SJSA1 (cell line): ENCODE measurements at places on chromosomes 16 and 17.

DNA sequence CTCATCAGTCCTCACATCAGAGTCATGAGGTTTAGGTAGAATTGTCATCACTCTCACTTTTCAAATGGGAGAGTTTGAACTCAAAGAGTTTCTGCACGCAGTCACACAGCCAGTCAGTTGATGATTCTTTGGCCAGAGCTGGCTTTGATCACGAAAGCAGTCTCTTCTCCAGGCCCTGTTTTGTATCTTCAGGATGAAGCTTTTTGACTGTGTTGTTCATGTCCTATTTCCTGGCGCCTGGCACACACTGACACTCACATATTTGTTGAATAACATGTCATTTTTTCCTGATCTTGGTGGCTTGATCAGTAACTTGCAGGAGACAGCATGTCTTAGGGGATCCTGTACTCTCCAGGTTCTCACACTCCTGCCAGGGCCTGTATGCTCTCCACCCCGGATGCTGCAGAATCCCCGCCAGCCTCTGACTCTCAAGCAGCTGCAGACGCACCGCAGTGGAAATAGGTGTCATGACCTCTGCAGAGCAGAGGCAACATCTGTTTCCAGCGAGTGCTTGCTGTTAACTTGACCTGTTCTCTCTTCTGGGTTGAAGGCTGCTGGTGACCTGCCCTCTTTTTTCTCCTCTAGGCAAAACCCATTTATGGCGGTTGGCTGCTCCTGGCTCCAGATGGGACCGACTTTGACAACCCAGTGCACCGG, 33.0 kb downstream of the MPRIP start:
- no peak for DNase-seq

- no peak for DNase-seq
Observed at GRCh38 chr17:70869402-70870085, 700.2 kb downstream of the KCNJ2 start.

- peak; percentile 39 for DNase-seq
Observed at GRCh38 chr17:29918922-29919856, 10.8 kb downstream of the SSH2 start.

- DNase-seq = no peak
Observed at GRCh38 chr16:58127634-58128033, 1.5 kb downstream of the CFAP20 start.

- peak; percentile 69 for DNase-seq
Observed at GRCh38 chr17:80260791-80261158, at the start of gene RNF213. RNF213 (plus strand) TSS chr17:80260852; CDS start chr17:80263682, 2,830 bp downstream.

DNA sequence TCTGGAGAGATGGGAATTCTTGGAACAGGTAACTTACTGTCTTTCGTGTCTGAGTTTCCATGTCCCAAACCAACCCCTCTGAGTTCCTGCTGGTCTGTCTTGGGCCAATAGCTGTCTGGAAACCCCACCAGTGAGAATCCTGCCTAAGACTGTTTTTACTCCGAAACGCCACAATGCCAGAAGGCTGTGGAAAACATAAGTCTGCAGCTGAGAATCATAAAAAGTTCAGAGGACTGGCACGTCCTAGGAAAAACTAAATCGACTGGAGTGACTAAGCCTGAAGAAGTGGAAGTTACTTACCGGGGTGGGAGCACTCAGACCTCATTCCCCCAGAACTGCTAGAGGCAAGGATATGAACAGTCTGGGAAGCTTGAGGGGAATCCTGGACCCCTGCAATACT, 13.3 kb downstream of the LRRC75A start:
- DNase-seq = no peak

DNA sequence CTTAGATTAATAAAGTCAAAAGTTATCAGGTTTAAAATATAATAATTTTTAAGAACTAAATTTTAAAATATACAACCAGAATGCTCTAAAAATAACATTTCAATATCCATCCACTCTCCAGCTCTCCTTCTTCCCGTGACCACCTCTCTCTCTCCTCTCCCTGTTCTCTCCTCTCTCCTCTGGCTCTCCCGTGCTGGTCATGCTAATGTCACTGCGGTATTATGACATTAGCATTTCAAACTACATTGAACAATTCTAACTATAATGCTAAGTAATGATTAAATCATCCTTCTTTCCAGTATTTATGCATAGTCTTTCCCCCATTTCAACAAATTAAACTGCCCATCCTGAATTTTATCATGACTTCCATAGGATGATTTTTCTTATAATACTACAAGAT, 154.7 kb downstream of the CEP112 start:
- DNase-seq = no peak

- no peak for DNase-seq
Observed at GRCh38 chr17:73156887-73157520, 7.8 kb upstream of the SSTR2 start.

GRCh38 chr17:49130891-49131290, 1.7 kb upstream of the B4GALNT2 start:
- no peak for DNase-seq

GRCh38 chr17:81807839-81808238, 3.9 kb downstream of the GCGR start:
- no peak for DNase-seq

GRCh38 chr17:78412403-78412802, 34.0 kb downstream of the PGS1 start:
- DNase-seq = no peak

DNA sequence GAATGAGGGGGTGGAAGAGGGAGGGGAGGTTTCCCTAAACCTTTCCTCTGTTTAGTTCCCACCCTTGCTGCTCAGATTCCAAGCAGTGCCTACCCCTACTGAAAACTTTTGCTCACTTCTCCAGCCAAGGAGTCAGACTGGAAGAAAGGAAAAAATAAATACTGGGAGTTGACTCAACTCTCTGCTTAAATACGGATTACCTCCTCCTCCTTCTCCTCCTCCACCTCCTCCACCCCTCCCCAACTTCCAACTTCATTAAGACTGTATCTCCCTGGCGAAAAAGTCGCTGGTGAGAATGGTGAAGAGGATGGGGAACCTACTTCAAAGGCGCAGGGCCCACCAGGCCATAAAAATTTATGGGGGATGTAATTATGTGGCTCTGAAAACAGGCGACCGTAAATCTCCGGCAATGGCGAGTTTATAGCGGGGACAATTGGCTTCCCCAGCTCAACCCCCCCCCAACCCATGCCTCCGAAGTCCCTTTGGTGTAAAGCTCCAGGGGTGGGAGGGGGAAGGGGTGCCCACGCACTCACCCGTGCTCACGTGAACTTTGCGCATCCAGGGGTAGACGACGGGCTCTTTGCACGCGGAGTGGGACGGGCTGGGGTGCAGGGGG, 712 bp downstream of the HOXB4 start:
- DNase-seq = peak; percentile 47

DNA sequence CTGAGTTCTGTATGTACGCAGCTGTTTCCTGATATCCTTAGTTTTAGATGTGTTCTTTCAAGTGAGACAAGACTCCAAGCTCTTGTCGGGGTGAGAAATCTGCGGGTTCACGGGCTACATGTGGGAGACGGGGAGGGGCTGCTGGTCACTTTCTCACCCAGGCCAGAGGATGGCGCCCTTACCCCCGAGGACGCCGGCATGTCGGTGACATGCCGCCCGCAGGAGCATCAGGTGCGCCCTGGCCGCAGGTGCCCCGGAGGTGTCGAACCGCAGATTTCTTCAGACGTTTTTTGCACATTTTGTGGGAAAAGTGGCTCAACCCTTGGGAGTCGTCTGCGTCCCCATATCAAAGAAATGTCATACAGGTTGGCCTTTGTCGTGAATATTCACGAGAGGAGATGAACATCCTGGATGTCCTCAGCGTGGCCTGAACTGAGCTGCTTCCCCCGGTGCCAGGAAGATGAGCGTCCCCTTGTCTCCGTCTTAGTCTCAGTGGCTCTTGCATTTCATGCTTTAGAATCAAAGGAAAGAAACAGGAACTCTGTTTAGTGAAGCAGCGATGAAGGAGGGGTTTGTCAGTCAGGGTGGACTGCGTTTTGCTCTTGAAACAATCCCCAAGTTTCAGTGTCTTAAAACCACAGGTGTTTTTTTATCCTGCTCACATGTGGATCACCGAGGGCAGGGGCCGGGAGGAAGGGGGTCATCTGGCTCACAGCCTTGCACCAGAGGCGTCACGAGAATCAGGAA, 75.4 kb upstream of the ZNF750 start:
- no peak for DNase-seq

- no peak for DNase-seq
Observed at GRCh38 chr17:41518789-41519449, at the start of gene KRT15. KRT15 (minus strand) TSS chr17:41518890; CDS start chr17:41518827, 63 bp downstream.

GRCh38 chr17:41733348-41734138, 900 bp downstream of the HAP1 start:
- no peak for DNase-seq

GRCh38 chr17:2385240-2386210, 15.3 kb downstream of the MNT start:
- DNase-seq = no peak

GRCh38 chr17:18257268-18257981, 1.1 kb downstream of the FLII start:
- no peak for DNase-seq

DNA sequence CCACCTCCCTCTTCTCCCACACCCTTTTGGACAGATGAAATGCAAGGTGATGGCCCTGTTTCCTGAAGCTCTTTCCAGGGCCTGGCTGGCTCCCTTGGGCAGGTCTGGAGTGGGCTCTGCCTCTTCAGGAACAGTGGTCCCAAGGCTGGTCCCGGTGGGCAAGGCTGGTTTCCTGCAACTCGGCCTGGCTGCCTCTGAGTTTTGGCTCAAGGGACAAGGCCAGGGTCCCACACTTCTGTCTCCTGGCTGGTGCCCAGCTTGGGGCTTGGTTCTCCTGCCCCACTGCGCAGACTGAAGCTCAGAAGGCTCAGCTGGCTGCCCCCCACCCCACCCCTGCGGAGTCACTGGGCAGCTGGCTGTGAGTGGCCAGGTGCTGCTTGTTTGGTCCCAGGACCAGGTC, 3.8 kb upstream of the ACTG1 start:
- no peak for DNase-seq

- no peak for DNase-seq
Observed at GRCh38 chr16:28494121-28494851, at the start of gene APOBR. APOBR (plus strand) TSS chr16:28494643; CDS start chr16:28494682, 39 bp downstream.

DNA sequence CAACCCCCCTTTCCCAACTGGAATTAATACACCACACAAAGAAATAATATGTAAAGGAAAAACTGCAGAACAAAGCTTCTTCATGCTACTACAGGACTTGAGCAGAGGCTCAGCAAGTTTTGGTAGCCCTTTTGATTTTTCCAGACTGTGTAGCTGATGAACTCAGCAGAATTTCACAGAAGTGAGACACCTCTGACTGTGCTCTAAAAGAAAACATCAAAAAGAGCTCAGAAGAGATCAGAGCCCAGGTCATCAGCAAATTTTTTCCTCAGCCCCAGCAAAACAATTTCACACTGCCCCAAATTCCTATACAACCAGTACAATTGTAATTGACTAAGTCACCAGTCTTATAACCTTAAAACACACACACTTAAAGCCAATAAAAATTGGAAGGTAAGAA, 38.0 kb downstream of the TTC19 start:
- no peak for DNase-seq

- DNase-seq = no peak
Observed at GRCh38 chr16:2237493-2238149, 1.4 kb downstream of the DNASE1L2 start.

GRCh38 chr17:39104657-39105056, 46.8 kb downstream of the PLXDC1 start:
- no peak for DNase-seq

GRCh38 chr17:51103451-51103850, 17.2 kb downstream of the SPAG9 start:
- peak; percentile 16 for DNase-seq

GRCh38 chr17:56771975-56772374, 61.7 kb downstream of the C17orf67 start:
- DNase-seq = no peak

GRCh38 chr16:57679767-57680482, 11.8 kb downstream of the ADGRG3 start:
- no peak for DNase-seq

DNA sequence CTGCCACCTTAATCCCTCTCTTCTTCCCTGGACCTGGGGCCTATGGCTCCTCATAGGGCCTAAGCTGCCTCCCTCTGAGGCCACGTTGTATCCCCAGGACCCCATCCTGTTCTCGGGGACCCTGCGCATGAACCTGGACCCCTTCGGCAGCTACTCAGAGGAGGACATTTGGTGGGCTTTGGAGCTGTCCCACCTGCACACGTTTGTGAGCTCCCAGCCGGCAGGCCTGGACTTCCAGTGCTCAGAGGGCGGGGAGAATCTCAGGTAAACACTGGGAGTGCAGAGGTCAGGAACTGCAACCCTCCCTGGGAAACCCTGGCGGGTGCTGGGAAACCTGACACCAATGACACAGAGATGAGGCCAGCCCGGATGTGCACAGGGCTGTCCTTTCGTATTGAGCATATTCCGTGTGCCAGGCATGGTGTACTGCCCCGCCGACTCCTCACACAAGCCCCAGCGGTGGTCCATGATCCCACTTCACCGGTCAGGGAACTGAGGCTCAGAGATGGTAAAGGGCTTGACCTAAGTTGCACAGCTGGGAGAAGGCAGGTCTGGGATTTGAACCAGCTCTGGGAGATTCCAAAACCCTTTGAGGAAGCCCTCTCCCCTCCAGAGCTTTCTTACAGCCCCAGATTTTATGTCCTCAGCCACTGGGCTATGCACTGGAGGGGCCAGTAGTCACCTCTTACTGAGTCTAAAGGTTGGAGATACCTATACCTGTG, 22.9 kb downstream of the ANKRD40 start:
- no peak for DNase-seq

DNA sequence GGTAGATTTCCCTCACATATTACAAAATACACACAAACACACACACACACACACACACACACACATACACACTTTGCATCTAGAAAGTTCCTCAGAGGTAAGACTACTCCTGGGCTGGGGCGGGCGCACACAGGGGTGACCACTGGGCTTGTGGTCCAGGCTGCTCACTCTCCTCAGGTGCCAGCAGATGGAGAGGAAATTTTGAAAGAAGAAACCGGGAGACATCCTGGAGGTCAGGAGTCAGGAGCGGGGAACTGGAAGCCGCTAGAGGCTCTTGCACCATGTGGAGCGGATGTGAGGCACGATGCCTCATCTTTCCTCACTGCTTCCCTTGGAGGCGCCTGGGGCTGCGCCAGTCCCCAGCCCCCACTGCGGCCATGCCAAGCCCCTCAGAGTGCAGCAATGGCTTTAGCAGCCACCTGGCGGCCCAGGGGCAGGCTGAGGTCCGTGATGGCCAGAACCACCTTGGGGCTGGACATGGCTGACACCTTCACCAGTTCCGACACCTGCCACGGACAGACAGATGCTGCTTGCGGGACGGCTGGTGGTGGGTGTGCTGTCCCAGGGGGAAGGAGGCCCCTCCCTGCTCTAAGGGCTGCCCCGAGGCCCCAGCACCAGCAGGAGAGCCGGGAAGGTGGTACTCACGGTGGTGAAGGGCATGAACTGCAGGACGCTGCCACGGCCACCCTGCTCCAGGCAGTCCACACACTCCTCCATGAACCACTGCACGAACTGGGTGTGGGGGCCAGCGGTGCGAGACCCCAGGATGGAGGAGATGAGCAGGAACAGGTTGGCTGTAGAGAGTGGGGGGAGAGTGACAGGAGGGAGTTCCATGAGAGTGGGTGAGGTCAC, 4.1 kb downstream of the CSF3 start:
- DNase-seq = no peak

DNA sequence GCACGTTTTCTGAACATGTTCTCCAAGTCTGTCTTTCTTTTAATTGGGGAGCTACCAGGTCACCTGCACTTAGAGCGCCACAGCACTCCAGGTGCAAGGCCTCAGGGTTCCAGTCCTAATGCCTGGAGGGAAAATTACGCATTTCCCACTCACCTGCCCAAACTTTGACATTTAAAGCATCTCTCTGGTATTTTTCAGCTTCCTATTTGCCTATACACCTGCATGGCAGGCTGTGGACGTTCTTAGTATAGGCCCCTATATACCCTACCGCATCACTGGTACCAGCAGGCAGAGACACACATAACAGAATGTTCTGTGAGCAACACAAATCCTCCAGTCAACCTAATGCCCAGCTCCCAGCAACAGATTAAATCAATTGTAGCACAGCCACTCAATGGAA, 213.3 kb downstream of the MRTFB start:
- DNase-seq = no peak
